LNCaP clone FGC (cell line): ENCODE measurements at places on chromosomes 1 and 21.

DNA sequence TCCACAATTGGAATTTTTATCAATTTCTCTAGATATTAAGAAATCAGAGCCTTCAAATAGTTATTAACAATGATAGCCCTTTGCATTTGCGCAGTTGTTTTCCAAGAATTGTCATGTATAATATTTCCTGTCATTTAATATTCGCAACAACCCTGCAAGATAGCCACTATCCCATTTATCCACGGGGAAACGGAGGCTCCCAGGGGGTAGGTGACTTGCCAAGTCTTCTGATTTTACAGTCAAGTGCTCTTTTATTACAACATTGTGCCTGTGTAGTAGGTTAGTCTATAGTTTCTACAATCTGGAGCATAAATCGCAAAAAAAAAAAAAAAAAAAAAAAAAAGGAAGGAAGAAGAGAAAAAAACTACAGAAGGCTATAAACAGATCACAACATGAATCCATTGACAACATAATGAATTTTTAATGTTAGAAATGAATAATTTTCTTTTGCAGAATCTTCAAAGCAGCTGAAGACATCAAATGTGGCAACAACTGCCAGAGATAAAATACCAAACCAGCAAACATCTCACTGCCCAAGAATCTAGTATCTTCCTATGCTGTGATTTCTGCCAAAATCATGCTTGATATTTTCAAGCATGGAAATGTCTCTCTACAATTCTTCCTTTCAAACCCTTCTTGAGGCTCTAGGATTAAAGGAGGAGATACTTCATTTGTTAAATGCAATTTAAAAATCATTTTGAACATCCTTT, 125.5 kb downstream of the PTPN14 start:
- no peak for DNase-seq

GRCh38 chr1:54125386-54126070, 27.3 kb downstream of the CDCP2 start:
- DNase-seq: peak; percentile 14

- no peak for DNase-seq
Observed at GRCh38 chr1:110291241-110292030, 47.7 kb upstream of the RBM15 start.

DNA sequence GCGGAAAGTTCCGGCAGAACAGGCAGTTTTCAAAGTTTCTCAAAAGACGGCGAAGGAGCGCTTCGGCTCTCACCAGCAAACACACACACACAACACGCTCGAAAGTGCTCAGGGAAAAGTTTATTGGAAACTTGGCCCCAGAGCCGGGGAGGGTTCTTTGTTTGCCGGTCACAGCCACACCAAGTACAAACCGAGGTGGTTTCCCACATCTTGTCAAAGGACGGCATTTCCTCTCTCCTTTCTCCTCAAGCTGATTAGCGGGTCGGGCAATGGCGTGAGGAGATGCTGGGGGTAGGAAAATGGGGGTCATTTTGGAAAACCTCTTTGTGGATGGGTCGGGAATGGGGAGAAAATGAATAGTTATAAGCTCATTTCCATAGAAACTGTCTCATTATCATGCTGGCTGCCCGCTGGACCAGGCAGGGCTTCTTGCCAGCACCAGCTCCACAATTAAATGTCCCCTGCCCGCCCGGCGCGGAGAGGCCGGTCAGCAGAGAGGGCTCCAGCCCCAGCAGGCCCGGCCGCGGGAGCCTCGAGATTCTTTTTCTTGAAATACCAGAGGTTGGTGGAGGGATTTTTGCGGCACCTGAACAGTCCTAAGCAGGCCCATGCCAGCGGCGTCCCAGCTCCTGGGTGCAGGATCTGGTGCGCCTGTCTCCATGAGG, 92.3 kb downstream of the PRDM16 start:
- no peak for DNase-seq

DNA sequence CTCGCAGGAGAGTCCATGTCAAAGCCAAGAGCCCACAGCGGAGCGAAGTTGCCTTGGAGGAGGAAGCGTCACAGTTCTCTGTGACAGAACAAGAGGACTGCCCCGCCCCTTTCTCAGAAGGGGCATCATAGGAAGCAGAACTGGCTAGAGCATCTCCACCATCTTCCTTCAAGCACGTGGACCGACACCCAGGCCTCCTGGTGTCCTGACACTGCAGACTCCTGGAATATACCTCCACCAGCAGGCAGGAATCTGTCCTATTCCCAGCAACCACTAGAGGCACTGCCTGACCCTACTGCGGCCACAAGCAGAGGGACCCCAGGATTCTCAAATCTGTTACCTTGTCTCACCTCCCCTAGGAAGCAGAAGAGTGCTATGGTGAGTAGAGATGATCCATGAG, 37.8 kb downstream of the GPA33 start:
- no peak for DNase-seq

GRCh38 chr1:12654004-12654567, 10.2 kb downstream of the AADACL4 start:
- peak; percentile 34 for DNase-seq

DNA sequence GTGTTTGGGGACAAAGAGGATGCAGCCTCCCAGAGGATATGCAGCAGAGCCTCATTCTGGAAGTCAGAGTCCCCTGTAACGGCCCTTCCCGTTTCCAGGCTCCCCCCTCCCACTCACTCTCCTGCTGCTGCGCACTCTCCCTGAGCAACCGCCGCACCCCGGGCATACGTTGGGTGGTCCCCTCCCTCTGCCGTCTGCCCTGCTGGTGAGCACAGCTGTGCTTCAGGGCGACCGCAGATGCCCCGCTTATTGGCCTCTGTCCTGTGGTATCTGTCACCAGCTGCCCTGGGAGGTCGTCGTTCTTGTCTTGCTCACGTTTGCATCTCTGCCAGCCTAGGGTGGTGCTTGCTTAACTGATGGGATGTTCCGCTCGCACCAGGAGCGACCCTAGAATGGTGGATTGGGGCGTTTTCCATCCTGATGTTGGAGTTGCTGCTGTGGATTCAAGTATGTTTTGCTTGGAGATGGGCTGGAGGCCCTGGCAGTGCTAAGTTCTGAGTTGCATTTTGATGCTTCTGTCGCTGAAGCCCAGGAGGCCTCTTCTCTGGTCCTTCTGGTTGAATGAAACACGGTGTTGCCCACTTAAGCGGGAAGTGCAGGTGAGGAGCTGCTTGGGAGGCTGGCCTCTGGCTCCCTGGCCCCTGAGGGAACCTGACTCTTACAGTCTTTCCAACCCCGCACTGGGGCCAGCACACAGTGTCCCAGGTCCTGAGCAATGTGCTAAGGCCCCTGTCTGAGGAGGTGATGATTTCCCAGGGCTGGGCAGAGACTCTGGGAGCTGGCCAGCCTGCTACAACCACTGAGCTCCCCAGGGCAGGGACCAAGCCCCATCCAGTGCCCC, 3.2 kb downstream of the TMEM201 start:
- no peak for DNase-seq

- no peak for DNase-seq
Observed at GRCh38 chr1:158087320-158087927, 93.3 kb upstream of the CD1D start.
